ENCODE measurements at places on chromosomes 11 and 22. TPM values are rescaled to one million over a fixed set of nuclear protein-coding genes. Genes with fewer than 3 reads are reported as not detected.

DNA sequence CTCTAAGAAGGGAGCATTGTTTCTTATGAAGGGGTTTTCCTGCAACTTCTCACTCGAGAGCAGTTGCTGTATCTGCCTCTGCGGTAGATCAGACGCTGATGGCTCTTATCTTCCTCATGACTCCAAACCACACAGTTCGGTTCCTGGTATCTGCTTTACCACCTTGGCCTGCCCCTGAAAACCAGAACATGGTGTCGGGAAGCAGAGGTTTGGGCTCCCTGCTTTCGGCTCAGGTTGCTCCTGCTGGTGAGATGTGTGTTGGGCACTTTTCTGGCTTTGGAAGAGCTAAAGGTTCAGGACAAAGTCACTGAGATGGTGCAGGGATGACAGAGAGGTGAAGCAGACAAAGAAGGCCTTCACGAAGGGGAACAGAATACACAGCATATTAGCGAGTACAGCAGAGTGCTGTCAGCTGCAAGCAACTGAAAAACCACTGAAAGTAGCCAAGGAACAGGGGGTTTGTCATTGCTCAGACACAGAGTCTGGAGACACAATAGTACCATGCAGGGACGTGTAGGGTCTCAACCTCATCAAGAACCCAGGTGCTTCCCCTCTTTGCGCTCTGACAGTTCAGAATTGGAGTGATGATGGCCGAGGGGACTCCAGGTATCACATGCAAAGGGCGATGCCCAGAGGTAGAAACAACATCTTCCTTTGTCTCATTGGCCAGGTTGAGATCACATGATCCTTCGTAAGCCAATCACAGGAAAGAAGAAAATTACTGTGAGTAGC, 11.9 kb upstream of the CSF2RB start:
- no peak overlapping the region for H3K27ac ChIP-seq
- H3K4me3 ChIP-seq, result no peak overlapping the region
- H3K4me1 ChIP-seq, result no peaks in the 10 kb centered on the region
- DNase-seq, result no peak
- H3K36me3 ChIP-seq, result no peaks in the 10 kb centered on the region
- H3K27me3 ChIP-seq, result no peaks in the 10 kb centered on the region

- no peak for DNase-seq
- H3K27me3 ChIP-seq, result no peaks in the 10 kb centered on the region
- H3K27ac ChIP-seq, result peak overlapping the region; percentile 100
Measured at GRCh38 chr22:46054091-46055073, 77.4 kb upstream of the WNT7B start.

GRCh38 chr22:33350961-33351360, 292.8 kb upstream of the SYN3 start:
- no peak overlapping the region for H3K4me3 ChIP-seq
- H3K27me3 ChIP-seq, result no peaks in the 10 kb centered on the region
- DNase-seq, result no peak

DNA sequence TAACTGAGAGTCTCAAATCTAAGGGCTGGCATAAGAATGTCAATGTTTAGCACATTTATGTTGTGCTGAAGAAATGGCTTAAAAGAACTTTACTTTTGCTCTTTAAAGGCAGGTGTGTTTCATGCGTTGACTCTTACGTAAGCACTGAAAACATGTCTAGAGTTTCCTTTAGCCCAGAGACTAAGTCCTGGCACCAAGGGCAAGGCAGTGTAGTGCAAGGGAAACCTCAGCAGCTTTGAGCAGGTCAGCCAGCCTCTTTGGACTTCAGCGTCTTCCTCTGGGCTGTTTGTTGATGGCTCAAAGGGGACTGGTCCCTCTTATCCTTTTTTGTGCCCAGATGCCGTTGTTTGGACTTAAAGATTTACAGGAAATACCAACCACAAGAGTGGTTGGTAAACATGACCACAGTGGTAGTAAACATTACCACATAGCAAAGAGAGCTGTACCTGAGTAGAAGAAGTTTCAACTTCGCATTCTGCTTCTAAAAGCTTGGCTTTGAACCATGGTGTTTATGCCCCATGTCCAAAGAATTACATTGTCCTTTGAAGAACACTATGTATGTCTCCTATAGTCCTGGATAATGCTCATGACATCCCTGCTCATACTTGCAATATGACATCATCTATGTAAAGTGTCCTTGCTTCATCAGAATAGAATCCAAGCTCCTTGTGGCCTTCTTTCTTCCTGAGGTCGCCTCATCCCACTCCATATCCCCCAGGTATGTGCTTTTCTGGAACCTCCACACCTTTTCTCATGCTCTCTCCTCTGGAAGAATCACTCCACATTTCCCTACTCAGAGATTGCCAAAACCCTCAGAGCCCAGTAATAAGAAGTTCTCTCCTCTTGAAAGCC, 23.5 kb downstream of the TENM4 start:
- no peak overlapping the region for H3K27ac ChIP-seq
- DNase-seq, result no peak
- no peaks in the 10 kb centered on the region for H3K36me3 ChIP-seq
- H3K4me3 ChIP-seq, result no peak overlapping the region
- H3K4me1 ChIP-seq, result no peaks in the 10 kb centered on the region

GRCh38 chr11:35619855-35620640, 1.8 kb downstream of the FJX1 start:
- H3K27me3 ChIP-seq, result no peaks in the 10 kb centered on the region
- H3K27ac ChIP-seq, result peak overlapping the region; percentile 85
- H3K4me3 ChIP-seq, result peak overlapping the region; percentile 68
- peaks cover 52% of the 10 kb centered on the region for H3K4me1 ChIP-seq
- H3K36me3 ChIP-seq, result no peaks in the 10 kb centered on the region
- no peak for DNase-seq

GRCh38 chr22:42178910-42179519, 48.4 kb upstream of the CYP2D6 start:
- no peaks in the 10 kb centered on the region for H3K36me3 ChIP-seq
- no peak for DNase-seq
- no peak overlapping the region for H3K27ac ChIP-seq
- H3K4me3 ChIP-seq, result no peak overlapping the region

- no peak for DNase-seq
- no peaks in the 10 kb centered on the region for H3K36me3 ChIP-seq
- no peak overlapping the region for H3K27ac ChIP-seq
- H3K4me1 ChIP-seq, result no peaks in the 10 kb centered on the region
Measured at GRCh38 chr11:10641177-10641911, 52.2 kb downstream of the IRAG1 start.

GRCh38 chr11:121417055-121417551, 35.0 kb upstream of the SORL1 start:
- no peak overlapping the region for H3K4me3 ChIP-seq
- H3K27ac ChIP-seq, result no peak overlapping the region
- H3K36me3 ChIP-seq, result no peaks in the 10 kb centered on the region
- no peak for DNase-seq
- no peaks in the 10 kb centered on the region for H3K4me1 ChIP-seq

DNA sequence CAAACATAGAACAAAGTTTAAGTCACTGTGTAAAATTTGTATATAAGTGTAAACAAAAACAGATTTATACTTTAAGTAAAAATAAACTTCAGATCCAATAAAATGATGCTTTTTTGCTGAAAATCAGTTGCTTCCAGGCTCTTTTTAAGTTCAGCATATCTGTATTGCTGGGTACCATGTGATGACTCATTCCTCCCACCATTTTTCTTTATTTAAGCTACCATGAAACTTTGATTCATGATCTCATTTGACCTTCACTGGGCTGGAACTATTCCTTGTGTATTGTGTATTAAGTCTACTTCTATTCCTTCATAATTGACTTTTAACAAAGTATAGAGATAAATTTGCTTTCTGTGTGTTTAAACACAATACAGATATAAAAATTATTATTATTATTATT, 46.3 kb upstream of the RRM1 start:
- no peaks in the 10 kb centered on the region for H3K4me1 ChIP-seq
- H3K36me3 ChIP-seq, result no peaks in the 10 kb centered on the region
- H3K27me3 ChIP-seq, result no peaks in the 10 kb centered on the region
- no peak overlapping the region for H3K4me3 ChIP-seq
- H3K27ac ChIP-seq, result no peak overlapping the region

- no peaks in the 10 kb centered on the region for H3K27me3 ChIP-seq
- no peak overlapping the region for H3K4me3 ChIP-seq
- peak overlapping the region; percentile 34 for H3K27ac ChIP-seq
- 0 out of 2 replicates have a peak, but pooled peaks cover 5% of the 10 kb centered on the region for H3K36me3 ChIP-seq
Measured at GRCh38 chr11:9851366-9851765, 187.5 kb downstream of the SWAP70 start.

DNA sequence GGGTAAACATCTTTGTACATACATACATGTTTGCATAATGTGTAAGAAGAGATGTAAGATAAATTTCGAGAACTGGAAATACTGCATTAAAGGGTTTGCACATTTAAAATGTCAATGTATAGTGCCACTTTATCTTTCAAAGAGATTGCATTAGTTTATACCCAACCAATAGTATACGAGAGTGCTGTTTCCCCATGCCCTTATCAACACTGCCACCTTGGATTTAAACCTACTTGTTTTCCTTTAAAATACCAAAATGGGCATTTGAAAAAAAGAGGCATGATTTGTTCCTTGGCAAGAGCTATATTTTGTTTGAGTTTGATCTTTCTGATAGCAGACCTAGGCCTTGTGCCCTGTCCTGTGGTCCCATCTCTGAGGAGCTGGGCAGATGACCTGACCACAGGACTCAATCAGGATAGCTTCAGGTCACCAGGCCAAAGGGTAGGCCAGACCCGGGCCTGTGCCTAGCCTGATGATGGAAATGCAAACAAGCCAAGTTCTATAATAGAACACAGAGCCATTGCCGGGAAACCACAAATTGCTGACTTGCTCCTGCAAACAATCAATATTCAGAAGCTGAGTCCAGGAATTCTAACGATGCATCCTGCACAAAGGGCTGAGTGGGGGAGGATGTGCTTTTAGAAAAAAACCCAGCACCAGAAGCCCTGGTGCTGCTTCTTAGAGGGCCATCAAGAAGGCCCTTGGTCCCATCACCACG, 16.9 kb upstream of the ALG8 start:
- H3K4me3 ChIP-seq, result no peak overlapping the region
- peaks cover 13% of the 10 kb centered on the region for H3K4me1 ChIP-seq
- no peaks in the 10 kb centered on the region for H3K27me3 ChIP-seq
- H3K27ac ChIP-seq, result 0 out of 2 replicates have a peak overlapping the region, but pooled peaks have one; percentile 12

DNA sequence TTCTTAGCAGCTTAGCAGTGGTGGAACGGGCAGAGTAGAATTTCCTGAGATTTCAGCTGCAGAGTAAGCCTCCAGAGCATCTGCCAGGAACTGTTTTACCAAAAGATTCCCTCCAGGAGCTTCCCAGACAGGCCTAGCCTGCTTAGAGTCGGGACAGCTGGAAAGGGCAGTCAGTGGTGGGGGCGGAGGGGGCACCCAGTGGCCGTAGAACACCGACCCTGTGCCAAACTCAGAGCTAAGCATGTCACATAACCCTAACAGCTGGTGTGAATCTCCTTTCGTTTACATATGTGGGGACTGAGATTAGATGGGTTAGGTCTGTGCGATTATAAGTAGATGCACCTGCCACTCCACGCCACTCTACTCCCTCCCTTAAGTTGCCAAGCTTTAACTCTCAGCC, 80.0 kb upstream of the CRTAM start:
- no peaks in the 10 kb centered on the region for H3K27me3 ChIP-seq
- no peak overlapping the region for H3K27ac ChIP-seq
- H3K36me3 ChIP-seq, result no peaks in the 10 kb centered on the region

DNA sequence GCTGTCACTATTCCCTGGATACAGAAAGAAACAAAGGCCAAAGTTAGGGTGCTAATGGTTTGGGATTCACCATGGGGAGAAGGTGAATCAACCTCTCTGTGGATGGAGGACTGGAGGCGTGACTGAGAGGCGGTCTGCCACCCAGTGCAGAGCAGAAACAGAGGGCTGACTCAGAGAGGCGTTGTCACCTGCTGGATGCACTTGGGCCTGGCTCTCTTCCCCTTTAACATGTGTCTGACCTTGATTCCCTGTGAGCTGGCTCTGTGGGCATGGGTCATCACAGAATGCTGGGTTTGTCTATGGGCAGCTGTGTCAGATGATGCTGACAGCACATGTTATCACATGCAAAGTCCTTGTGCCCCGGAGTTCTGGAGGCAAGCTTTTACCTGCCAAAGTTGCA, 75.9 kb downstream of the LDLRAD3 start:
- H3K4me3 ChIP-seq, result no peak overlapping the region
- no peak overlapping the region for H3K27ac ChIP-seq
- no peak for DNase-seq
- no peaks in the 10 kb centered on the region for H3K27me3 ChIP-seq

DNA sequence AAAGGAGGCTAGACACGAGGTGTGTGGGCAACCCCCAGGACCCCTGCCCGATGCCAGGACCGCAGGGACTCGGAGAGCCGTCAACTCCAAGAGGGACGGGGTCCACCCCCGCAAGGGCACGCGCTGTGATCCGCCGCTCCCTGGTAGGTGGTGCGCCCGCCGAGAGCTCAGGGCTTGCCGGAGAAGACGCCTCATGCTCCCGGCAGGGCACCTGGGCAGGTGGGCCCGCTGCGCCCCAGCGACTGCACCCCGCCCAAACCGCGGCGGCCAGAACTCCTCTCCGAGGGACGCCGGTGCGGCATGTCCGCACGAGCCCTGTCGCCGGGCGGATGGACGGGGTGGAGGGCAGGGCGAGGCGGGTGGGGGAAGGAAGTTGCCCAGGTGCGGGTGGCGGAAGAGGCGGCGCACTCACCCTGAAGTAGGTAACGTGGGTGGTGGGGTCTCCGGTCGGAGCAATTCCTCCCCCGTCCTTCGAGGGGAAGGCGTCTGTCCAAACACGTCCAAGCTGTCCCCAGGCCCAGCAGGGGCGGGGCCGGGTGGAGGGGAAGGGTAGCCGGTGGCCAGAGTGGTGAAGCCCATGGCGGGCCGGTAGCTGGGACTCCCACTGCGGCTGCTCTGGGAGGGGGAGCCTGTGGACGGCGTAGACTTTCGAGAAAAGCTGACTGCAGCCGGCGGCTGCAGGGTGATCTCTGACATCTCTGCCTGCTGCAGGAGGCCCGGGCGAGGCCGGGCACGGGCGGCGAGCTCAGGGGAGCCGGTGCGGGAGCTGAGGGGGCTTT, 37.2 kb downstream of the IGSF9B start:
- H3K36me3 ChIP-seq, result no peaks in the 10 kb centered on the region
- no peak overlapping the region for H3K27ac ChIP-seq
- H3K4me1 ChIP-seq, result no peaks in the 10 kb centered on the region
- no peak overlapping the region for H3K4me3 ChIP-seq
- peaks cover 2% of the 10 kb centered on the region for H3K27me3 ChIP-seq
- no peak for DNase-seq

- no peaks in the 10 kb centered on the region for H3K27me3 ChIP-seq
- no peak for DNase-seq
- no peak overlapping the region for H3K27ac ChIP-seq
- no peaks in the 10 kb centered on the region for H3K36me3 ChIP-seq
Measured at GRCh38 chr11:99960536-99960935, 726.6 kb upstream of the ARHGAP42 start.

The LRRC55 gene
- not detected for total RNA-seq

The SLC22A12 gene
- total RNA-seq, result not detected

The ACTN3 gene
- 0.13 TPM for total RNA-seq

The ADM2 gene
- total RNA-seq, result 3.9 TPM

The RCOR2 gene
- 10.2 TPM for total RNA-seq

The MYO18B gene
- not detected for total RNA-seq

The LRFN4 gene
- total RNA-seq, result 56.7 TPM

The LRP4 gene
- 11.7 TPM for total RNA-seq

The SULT4A1 gene
- 12.0 TPM for total RNA-seq

The PRODH gene
- total RNA-seq, result 1.4 TPM

The GRAMD4 gene
- total RNA-seq, result 30.8 TPM

The ATM gene
- total RNA-seq, result 95.6 TPM
